Tongue (tissue), 3 donors: ENCODE measurements at places on chromosomes 5 and 9.
A peak's percentile ranks its signal among the peaks of the same experiment; 100 is the strongest.

DNA sequence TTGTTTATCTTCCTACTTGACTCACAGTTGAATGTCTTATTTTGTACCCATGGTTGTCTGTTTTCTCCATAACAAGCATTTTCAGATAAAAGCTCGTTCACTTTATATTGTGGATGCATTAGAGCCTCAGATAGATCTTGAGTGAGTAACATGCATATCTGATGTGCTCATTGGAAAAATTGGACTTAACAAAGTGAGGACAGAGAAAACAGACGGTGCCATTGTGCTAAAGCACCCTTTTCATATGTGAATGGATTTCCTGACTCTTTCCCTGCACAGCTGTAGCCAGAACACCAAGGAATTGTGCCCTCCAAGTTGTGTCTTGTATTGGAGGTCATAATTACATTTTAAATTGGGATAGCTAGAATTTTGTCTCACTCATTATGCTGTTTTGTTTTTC, 325.8 kb upstream of the MEF2C start:
- no peak for DNase-seq

GRCh38 chr5:163432544-163432943, 4.9 kb upstream of the CCNG1 start:
- DNase-seq: no peak

- DNase-seq: no peak
Observed at GRCh38 chr9:24257726-24258125, 288.0 kb downstream of the IZUMO3 start.

GRCh38 chr9:91659529-91660495, 236.2 kb upstream of the NFIL3 start:
- DNase-seq: peak; percentile 55

DNA sequence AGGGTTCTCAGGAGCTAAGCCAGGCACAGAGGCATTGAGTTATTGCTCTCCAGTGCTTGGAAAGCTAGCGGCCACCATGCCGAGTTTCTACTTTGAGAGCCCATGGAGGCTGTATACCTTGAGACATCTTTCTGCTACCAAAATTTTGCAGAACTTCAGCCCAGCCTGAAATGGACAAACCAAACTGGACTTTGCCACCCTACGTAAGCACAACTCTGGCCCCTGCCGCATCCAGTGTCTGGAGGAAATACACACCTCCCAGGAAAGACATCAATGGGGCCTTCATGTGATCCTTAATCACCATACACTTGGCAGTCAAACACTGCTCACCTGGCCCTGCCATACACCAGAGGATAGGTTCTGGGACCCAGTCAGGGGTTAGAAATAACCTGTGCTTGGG, 27.8 kb downstream of the GARNL3 start:
- DNase-seq: no peak

- DNase-seq: no peak
Observed at GRCh38 chr9:135244271-135245221, 157.1 kb downstream of the OLFM1 start.

- peak; percentile 60 for DNase-seq
Observed at GRCh38 chr5:10565785-10566542, 2.1 kb downstream of the ANKRD33B start.

GRCh38 chr5:105954341-105954740, 1716.4 kb downstream of the EFNA5 start:
- DNase-seq: no peak

DNA sequence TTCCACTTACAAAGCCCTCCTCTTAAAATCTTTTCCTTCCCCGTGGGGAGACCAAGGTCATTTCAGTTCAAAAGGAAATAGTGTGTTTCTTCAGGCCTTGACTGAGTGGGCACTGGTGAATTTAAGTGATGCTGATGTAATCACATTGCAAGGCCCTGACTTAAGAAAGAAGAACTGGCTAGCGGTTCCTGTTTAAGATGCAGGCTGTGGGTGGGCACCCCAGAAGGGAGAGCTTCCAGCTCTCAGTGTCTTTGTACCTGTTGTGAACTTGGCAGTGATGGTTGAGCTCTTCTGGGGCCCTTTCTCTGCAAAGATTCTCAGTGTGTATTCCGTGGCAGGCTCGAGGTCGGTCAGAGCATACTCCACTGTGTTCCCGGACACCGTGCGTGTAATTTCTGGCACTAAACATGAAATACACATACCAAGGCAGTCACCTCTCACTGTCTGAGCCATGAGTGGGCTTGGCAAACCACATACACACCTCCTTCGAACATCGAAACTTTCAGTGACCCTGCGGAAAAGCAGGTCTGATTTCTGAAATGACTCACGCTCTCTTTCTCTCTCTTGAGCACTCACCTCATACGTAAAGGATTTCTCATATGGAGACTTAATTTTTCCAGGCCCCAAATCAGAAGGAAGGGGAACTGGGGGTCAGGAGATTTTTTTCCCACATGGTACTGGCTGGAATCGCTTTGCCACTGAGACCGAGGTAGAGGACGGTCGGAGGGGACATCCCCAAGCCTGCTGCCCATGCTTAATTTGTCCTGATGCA, 81.9 kb downstream of the TNC start:
- peak; percentile 41 for DNase-seq

GRCh38 chr9:106310782-106311181, 552.2 kb upstream of the ZNF462 start:
- no peak for DNase-seq

GRCh38 chr5:547086-547924, 23.1 kb upstream of the SLC9A3 start:
- DNase-seq: no peak

GRCh38 chr5:152523964-152524363, 118.9 kb upstream of the NMUR2 start:
- no peak for DNase-seq

DNA sequence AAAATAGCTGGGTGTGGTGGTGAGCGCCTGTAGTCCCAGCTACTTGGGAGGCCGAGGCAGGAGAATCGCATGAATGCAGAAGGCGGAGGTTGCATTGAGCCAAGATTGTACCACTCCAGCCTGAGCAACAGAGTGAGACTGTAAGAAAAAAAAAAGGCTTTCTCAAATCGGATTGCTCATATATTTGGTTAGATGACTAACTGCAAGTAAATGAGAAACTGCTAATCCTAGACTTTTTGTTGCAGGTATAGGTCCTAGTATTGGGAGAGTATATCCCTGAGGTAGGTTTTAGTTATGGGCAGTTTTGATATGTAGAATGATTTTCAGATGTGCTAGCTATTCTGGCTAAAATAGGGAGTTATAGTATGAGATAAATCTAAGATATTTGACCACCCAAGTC, 944.8 kb downstream of the DNAH5 start:
- DNase-seq: no peak

GRCh38 chr5:80399526-80400239, 8.2 kb upstream of the ZFYVE16 start:
- DNase-seq: no peak

GRCh38 chr5:9545136-9545991, 511 bp downstream of the SEMA5A start:
- DNase-seq: peak; percentile 29

GRCh38 chr5:80229902-80230255, 26.0 kb downstream of the SERINC5 start:
- DNase-seq: no peak

- DNase-seq: no peak
Observed at GRCh38 chr9:95086564-95086955, 230.9 kb downstream of the FANCC start.

DNA sequence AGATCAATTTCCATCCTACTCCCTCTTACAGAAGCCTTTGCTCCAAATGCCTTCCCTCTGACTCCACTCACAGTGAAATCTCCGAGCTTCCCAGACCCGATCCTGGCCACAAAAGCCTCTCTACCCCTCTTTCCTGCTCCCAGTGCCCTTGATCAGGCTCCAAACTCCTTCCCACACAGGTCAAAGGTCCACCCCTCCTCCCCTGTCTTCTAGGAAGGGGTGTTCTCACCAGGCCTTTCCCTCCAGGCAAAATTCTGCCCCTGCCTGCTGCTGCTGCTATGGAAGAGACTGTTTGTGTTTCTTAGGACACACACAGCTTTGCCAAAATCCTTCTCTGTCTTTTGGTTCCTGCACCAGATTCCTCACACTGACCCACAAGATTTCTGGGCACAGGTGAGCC, 85.8 kb upstream of the ALDH1A1 start:
- DNase-seq: peak; percentile 26

GRCh38 chr9:89872913-89873707, 268.3 kb downstream of the GADD45G start:
- peak; percentile 46 for DNase-seq

- no peak for DNase-seq
Observed at GRCh38 chr5:76571559-76571958, 51.6 kb downstream of the F2RL2 start.

DNA sequence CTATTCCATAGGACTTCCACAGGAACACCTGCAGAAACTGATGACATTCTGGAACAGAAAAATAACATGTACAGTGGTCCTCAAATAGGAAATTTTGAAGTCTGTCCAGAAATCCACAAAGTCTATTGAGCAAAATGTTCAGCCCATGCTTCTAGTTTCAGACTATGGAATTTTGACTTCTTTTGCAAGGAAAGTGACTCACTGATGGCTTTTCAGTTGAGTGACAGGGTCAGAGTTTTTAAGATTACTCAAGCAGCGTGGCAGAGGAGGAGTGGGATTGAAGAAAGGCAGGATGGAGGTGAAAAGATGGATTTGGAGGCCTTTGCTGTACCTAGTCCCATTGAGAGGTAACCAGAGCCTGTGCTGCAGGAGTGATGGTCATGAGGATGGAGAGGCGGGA, 151.5 kb downstream of the GOLPH3 start:
- DNase-seq: no peak

- no peak for DNase-seq
Observed at GRCh38 chr9:79286992-79287707, 284.6 kb upstream of the TLE4 start.

DNA sequence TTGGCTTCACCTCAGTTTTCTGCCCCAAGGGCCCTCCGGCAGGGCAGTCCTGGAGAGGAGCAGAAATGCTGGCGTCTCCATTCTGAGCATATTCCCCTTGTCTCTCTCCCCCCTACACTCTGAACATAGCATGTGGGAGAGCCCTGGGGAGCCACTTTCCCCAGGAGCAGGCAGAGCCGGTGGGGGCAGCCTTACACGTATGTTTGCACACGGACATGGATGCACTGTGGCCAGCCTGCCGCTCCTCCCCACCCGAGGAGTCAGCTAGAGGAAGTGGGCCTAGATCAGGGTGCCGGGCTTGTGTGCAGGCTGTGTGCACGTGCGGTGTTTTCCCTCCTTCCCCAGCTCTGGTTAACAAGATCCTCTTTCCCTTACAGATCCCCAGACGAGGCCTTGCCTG, 25.4 kb upstream of the POMT1 start:
- DNase-seq: no peak

DNA sequence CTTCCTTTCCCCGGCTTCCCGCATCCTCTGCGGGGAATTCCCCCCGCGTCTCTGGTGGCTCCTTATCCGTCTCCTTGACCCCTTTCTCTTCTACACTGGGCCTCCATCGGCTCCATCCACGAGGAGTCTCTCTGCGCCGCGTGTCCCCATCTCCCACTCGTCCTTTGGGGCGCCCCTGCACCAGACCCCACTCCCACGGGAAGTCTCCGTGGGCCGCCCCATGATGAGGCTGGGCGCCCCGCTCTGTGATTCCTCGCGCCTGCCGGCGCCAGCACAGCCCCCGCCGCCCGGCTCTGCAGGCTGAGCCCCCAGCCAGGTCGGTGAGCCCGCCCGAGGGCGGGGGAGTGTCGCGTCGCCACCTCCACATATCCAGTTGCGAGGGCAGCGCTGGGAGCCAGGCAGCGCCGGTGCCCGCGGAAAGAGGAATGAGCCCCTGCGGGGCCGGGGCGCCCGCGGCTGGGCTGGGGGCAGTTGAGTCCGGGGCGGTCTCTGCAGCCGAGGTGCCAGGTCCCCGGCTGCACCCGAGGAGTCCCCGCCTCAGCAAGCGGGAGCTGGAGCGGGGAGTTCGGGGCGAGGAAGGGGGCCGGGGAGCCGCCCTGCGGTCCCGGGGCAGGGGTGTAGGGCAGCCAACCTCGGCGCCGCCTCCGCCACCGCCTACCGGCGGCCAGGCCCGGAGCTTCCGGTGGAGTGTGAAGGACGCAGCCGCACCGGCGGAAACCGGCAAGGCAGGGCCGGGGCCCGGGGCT, 2.1 kb upstream of the TRAF1 start:
- DNase-seq: peak; percentile 76

DNA sequence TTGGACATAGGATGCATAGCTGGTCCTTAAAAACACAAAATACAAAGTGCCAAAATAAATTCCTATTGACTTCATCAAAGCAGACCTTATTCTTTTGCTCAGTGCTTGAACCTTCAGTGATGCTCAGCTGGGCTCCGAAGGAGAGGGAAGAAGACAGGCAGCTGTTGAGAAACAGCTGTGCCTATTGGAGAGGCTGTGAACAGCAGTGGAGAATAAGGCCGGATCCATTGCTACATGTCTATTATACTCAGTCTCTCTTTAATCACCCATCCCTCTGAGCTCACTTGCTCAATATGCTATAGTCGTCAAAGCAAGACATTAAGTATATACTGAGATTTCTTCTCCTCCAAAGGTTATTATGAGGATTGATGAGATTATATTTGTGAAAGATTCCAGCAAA, 174.4 kb downstream of the CHSY3 start:
- DNase-seq: peak; percentile 2

GRCh38 chr9:77854258-77854915, 177.2 kb downstream of the GNAQ start:
- no peak for DNase-seq

- DNase-seq: no peak
Observed at GRCh38 chr5:177183142-177183541, 49.6 kb downstream of the NSD1 start.
